ENCODE measurements at places on chromosomes 2 and 18. TPM values are rescaled to one million over a fixed set of nuclear protein-coding genes. Genes with fewer than 3 reads are reported as not detected.
A peak's percentile ranks its signal among the peaks of the same experiment; 100 is the strongest.

DNA sequence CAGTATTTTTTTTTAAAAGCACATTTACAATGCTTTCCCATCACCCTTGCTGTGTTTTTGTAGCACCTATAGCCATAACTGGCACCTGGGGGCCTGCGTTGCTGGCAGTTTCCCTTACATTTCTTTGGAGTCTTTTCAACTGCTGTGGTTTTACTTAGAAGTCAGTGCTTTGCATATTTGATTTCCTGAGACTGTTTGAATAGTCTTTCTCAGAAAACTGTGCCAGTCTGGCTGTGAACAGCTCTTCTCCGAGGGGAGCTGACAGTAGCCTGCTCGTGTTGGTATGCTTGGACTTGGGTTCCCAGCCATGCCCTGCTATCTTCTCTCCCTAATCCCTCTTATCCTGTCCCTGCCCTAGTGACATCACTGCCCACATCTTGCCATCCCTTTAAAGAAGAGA, 81.5 kb downstream of the DPP4 start:
- no peaks in the 10 kb centered on the region for H3K27me3 ChIP-seq
- no peaks in the 10 kb centered on the region for H3K36me3 ChIP-seq
- no peak overlapping the region for H3K4me3 ChIP-seq

- H3K27ac ChIP-seq = peak overlapping the region; percentile 97
- peak overlapping the region; percentile 78 for H3K4me3 ChIP-seq
- no peaks in the 10 kb centered on the region for H3K27me3 ChIP-seq
- H3K4me1 ChIP-seq = peaks cover 8% of the 10 kb centered on the region
- DNase-seq = peak; percentile 84
Observed at GRCh38 chr18:11947214-11948191, 33.8 kb upstream of the IMPA2 start.

Gene CERS6
- 39.9 TPM for total RNA-seq

DNA sequence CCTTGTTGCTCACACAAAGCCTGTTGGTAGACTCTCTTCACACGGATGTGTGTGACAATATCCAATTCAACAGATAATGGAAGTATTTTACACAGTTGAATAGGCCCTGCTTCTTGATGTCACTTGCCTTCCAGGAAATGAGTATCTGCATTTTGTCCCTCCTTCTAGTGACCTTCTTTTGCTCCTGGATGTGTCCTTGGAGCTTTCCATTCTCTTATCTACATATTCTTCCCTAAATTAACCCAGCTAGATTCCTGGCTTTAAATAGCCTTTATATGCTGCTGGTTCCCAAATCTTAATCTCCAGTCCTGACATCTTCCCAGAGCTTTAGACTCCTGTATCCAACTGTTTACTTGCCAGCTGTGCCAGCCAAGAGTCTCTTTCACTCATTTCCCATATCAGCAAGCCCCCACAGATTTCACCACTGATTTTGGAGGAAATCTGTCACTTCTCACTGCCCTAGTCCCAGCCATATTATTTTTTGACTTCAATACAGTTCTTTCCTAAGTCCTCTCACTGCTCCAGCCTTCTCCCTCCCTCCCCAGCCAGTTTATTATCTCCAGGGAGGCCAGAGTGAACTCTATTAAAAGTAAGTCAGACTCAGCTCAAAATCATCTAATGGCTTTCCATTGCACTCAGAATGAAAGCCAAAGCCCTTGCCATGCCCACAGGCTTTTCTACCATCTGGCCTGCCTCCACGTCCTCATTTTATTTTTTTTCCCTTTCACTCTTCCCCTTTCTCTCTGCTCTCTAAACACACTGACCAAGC, 170.0 kb downstream of the PDE11A start:
- no peaks in the 10 kb centered on the region for H3K27me3 ChIP-seq
- H3K4me3 ChIP-seq = no peak overlapping the region
- H3K36me3 ChIP-seq = no peaks in the 10 kb centered on the region

GRCh38 chr2:199602271-199602895, 144.6 kb upstream of the SATB2 start:
- no peak overlapping the region for H3K4me3 ChIP-seq
- peak; percentile 38 for DNase-seq
- no peaks in the 10 kb centered on the region for H3K36me3 ChIP-seq
- peaks cover 22% of the 10 kb centered on the region for H3K27me3 ChIP-seq

DNA sequence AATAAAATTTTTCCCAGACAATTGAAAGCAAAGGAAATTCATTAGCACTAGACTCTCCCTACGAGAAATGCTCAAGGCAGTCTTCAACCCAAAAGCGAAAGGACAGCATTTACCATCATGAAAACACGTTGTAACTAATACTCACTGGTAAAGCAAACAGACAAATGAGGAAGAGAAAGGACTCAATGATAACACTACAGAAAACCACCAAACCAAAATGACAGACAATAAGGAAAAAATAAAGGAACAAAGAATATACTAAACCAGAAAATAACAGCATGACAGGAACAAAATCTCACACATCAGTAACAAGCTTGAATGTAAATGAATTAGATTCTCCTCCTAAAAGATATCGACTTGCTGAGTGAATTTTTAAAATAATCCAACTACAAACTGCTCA, 190.7 kb downstream of the NOL4 start:
- no peaks in the 10 kb centered on the region for H3K36me3 ChIP-seq
- H3K4me1 ChIP-seq = peaks cover 8% of the 10 kb centered on the region
- H3K27ac ChIP-seq = no peak overlapping the region

GRCh38 chr2:169661265-169661664, 32.9 kb downstream of the CFAP210 start:
- DNase-seq = no peak
- no peak overlapping the region for H3K27ac ChIP-seq
- H3K4me3 ChIP-seq = no peak overlapping the region
- no peaks in the 10 kb centered on the region for H3K36me3 ChIP-seq
- peaks cover 5% of the 10 kb centered on the region for H3K27me3 ChIP-seq

Gene ELMOD3
- total RNA-seq = 15.5 TPM

- peaks cover 8% of the 10 kb centered on the region for H3K4me1 ChIP-seq
- peaks cover 32% of the 10 kb centered on the region for H3K27me3 ChIP-seq
- H3K27ac ChIP-seq = no peak overlapping the region
- no peak for DNase-seq
- no peak overlapping the region for H3K4me3 ChIP-seq
- peaks cover 5% of the 10 kb centered on the region for H3K36me3 ChIP-seq
Observed at GRCh38 chr2:131365452-131365851, 1.5 kb upstream of the RAB6D start.

DNA sequence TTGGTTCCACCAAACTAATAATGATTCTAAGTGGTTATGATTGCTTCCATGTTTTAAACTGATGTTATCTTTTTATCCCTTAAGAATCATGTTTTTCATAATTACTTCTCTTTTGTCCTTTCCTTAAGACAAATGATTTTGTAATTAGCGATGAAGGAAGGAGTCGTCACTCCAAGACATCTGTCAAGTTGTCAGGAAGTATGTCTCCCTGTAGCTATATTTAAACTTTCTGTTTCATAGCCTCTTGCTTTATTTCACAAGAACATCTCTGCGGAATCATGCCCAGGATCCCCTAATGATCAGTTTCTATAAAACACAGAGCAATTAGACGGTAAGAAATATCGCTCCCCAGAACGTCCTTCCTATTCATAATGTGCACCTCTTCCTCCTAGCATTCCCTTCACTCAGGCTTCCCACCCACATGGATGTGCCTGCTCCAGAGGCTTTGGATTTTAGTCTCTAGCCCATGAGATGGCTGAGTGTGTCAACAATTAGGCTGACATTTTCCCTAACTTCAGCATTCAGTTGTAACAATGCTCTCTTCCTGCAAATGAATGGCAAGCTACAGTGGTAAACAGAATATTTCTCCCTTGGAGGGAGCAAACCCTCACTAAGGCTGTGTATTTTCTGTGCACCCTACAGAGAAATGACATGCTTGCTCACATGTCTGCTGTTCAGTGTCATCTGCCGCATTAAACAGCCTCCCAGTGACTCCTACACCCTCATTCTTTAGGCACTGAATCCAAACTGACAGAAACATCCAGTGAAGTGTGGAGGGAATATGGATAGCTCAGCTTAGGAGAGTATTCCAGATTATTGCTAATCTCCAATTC, 879.6 kb upstream of the CELF4 start:
- H3K27me3 ChIP-seq = peaks cover 68% of the 10 kb centered on the region
- H3K4me1 ChIP-seq = no peaks in the 10 kb centered on the region
- no peak for DNase-seq
- H3K36me3 ChIP-seq = no peaks in the 10 kb centered on the region

Data from Calu3 (cell line).